Left colon (tissue), 2 donors: ENCODE measurements at places on chromosomes 1 and 21. TPM values are rescaled to one million over a fixed set of nuclear protein-coding genes. Genes with fewer than 3 reads are reported as not detected.

The PIGC gene
- 24.1 TPM for total RNA-seq

The MYOC gene
- total RNA-seq, result 6.4 TPM

The IGSF3 gene
- total RNA-seq, result 29.8 TPM

The CNR2 gene
- 0.09 TPM for total RNA-seq

The TNNI3K gene
- not detected for total RNA-seq

The ACTL8 gene
- total RNA-seq, result not detected

The OR2L3 gene
- not detected for total RNA-seq

The OR2L5 gene
- total RNA-seq, result not detected

The S100A7 gene
- not detected for total RNA-seq

The SMIM1 gene
- 4.6 TPM for total RNA-seq

The L1TD1 gene
- total RNA-seq, result 6.9 TPM

GRCh38 chr21:14942801-14943490, 121.9 kb downstream of the NRIP1 start:
- DNase-seq, result no peak

- DNase-seq, result no peak
Measured at GRCh38 chr1:244843148-244843978, 7.9 kb downstream of the COX20 start.

- no peak for DNase-seq
Measured at GRCh38 chr1:62720946-62721554, 32.9 kb upstream of the DOCK7 start.

GRCh38 chr1:67566803-67567377, 118.1 kb upstream of the GADD45A start:
- no peak for DNase-seq

DNA sequence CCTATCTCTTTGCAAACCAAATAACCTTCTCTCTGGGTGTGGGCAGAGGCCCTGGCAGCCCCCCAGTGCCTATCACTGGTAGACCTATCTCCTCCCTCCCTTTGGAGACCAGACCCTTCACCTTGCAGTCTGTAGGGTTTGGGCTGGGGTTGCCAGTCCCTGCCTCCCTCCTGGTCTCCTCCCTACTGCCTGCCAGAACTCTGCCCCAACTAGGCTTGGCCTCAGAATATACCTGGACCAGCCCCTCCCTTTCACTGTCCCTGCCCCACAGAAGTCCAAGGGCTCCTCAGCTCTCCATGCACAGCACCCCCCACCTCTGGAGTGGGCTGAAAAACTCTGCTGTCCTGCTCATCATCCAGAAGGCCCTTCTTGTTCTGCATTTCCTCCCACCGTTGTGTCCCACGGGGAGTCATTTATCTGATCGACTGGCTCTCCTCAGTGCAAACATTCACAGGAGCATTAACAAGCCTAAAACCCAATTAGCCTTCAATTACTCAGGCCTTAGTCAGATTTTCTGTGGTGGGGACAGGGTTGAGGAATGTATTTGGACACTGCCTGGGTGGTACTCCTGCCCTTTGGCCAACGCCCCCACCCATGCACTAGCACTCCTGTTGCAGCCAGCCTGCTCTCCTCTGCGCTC, 27.7 kb upstream of the DMBX1 start:
- no peak for DNase-seq

GRCh38 chr1:80917225-80917624, 883.5 kb upstream of the ADGRL2 start:
- no peak for DNase-seq

- DNase-seq, result no peak
Measured at GRCh38 chr1:169572187-169572586, 14.1 kb downstream of the F5 start.

- no peak for DNase-seq
Measured at GRCh38 chr1:8662380-8663072, 154.9 kb downstream of the RERE start.

DNA sequence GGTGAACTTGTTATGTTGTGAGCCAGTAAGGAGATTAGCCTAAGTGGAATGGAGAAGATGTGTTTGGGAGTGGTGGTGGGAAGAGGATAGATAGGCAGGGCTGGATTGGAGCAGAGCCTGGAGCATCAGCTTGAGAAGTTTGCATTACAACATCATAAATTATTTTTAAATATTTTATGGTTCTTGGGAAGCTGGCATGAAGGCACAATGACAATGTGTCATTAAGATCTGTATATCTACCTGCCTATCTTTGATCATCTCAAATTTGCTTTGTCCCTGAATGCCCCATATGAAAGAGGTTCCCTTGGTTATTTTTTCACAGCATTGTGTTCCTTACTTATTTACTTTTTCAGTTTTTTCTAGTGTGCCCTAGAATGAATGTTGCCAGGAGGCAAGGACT, 32.3 kb downstream of the HRNR start:
- no peak for DNase-seq

DNA sequence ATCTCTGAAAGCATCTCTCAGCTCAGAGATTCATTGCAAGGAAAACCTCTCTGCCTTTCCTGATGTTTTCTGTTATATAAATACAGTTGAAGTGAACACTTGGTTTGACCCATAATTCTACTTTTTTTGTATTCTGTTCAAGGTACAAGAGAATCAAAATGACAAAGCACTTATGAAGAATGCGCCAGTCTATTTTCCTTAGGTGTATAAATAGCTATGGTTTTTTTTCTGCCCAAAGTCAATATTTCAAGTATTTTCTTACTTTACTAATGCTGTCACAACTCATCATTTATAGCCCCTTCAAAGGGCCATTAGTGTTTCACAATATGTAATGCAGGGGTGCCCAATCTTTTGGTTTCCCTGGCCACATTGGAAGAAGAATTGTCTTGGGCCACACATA, 142.5 kb upstream of the C1orf105 start:
- DNase-seq, result no peak

DNA sequence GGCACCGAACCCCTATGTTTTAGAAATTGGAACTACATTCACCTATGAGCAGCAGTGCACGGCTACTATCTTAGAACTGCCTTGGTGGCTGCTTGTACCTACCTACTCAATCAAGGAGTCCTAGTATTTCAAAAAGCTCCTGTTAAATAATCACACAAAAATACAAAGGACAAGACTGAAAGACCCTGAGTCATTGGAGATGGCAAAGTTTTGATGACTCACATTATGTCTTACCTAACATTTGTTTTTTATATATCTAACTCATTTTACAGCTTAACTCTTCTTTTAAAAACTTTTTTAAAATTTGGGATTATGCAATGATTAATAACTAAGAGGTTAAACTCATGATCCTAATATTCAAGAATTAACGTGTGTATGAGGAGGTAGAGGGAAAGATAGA, 1206.0 kb upstream of the TMPRSS15 start:
- DNase-seq, result no peak

- DNase-seq, result no peak
Measured at GRCh38 chr1:199282751-199283305, 644.0 kb downstream of the PTPRC start.

DNA sequence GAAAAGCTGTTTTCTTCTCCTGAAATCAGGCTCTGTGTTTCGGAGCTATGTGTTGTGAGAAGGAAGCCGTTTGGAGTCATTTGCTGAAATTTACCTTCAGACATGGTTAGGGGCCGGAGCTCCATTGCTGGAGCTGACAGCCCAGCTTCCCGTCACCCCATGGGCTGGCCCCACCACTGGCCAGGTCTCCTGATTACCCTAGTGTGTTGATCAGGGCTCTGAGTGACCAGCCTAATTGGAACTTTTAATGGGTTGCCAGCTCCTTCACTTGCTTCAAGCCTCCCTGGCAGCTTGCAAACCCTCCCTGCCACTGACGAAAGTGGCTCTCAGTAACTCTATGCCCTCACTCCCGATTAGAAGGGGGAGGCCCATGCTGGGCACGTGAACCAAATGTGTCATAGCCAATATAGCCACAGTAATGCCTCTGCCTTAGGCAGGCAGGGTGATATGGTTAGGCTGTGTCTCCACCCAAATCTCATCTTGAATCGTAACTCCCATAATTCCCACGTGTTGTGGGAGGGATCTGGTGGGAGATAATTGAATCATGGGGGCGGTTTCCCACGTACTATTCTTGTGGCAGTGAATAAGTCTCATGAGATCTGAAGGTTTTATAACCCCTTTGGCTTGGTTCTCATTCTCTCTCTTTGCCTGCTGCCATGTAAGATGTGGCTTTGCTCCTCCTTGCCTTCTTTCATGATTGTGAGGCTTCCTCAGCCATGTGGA, 224.1 kb downstream of the TRABD2B start:
- no peak for DNase-seq
